Calu3 (cell line): ENCODE measurements at places on chromosomes 4 and X. TPM values are rescaled to one million over a fixed set of nuclear protein-coding genes. Genes with fewer than 3 reads are reported as not detected.
A peak's percentile ranks its signal among the peaks of the same experiment; 100 is the strongest.

GRCh38 chr4:6988016-6988715, 55.0 kb upstream of the TADA2B start:
- no peak for DNase-seq

- no peak for DNase-seq
These were observed 47.9 kb upstream of the CD40LG start for GRCh38 chrX:136600059-136600458.

DNA sequence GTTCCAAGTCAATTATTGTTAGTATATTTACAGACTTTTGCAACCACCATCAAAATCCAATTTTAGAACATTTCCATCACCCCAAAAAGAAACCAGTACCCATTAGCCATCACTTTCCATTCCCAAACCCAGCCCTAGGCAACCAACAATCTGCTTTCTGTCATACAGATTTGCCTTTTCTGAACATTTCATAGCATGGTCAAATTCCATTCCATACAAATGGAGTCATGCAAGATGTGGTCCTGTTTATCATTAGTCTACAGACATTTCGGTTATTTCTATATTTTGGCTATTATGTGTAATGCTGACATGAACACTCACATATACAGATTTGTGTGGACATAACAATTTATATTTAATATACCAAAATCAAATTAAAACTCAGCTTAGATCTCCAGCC, 508.7 kb downstream of the ZNF674 start:
- DNase-seq = no peak

GRCh38 chr4:18518098-18518497, 496.5 kb upstream of the LCORL start:
- no peak for DNase-seq

- DNase-seq = no peak
These were observed 22.9 kb upstream of the NOCT start for GRCh38 chr4:138992676-138993075.

SSX2 gene
- total RNA-seq = not detected in 2 replicates

DNA sequence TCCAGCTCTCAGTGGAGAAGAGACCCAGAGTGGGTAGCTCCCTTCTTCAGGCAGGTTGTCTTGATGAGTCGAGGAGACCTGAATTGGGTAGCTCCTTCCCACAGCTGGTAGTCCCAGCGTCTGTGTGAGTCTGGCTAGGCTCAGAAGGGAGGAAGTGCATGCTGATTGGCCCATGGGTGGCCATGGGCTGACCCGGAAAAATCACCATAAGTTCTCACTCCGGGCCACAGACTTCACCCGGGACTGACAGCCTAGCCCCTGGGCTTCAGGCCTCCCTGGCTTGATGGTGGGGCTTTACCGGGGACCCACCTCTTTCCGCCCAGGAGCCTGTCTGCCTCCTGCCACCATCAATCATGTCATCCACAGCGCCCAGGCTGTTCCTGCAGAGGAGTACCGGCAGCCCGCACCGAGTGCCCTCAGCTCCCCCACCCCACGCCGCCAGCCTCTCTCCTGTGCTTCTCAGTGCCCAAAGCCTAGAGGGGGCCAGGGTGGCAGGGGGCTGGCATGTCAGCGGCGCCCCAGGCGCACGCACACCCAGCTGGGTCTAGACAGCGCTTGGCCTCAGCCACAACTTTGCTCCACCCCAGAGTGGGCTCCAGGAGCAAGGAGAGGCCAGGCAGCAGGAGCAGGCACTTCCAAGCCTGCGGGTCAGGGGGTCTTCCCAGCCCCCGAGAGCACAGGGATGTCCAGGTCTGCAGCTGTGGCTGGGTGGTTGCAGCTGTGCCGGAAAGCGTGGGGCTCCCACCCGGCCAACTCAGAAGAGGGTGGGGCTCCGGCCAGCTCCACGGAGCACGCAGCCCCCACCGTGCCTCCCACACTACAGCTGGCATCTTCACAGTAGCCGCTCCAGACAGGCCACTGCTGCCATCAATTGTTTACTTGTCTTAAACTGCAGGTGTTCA, 16.1 kb upstream of the SAT1 start:
- no peak for DNase-seq

DNA sequence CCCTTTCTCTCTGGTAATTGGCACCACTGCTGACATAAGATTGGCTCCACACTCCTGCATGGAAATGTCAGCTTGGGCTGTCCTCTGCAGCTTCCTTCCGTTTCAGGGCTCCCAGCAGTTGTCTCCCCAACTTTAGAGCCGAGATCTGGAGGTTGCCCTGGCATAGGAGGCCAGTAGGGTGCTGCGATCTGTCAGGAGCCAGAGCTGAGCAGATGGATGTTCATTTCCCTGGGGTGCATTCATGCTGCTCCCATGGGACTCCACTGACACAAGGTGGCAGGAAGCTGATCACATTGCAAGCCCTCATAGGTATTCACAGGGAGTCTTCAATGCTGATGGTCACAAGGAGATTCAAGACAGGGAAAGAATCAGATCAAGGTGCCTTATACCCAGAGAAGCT, 116.6 kb upstream of the RAI2 start:
- no peak for DNase-seq

DNA sequence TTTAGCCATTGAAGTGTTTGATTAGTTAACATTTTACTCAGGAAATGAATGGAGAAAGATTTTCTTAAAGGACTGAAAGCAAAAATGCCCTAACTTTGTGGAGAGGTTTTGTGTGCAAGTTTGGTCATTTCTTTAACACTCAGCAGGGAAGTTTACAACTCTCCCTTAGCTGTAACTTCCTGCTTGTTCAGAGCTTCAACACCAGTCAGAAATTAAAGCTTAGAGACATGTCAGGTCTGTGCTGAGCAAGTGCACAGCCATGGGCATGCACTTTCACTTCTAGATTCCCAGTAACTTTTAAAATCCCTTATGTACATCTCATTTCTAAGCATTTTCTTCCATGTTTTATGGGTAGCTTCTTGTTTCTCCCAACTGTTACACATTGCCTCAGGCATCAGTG, 326.0 kb downstream of the ACTRT1 start:
- DNase-seq = no peak

DNA sequence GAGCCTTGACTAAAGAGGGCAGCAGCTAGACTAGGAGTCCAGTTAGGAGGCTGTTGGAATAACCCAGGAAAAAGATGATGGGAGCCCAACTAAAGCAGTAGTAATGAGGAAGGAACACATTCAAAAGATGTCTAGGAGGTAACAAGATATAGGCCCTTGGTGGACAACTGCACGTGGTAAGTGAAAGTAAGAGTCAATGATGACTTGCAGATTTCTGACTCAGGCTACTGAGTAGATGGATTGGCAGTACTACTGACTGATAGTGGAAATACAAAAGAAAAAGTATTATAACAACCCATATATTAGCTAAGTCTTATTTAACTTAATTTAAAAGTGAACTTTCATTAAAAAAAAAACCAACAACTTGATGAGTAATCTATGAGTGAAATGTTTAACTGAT, 74.0 kb downstream of the PAK3 start:
- no peak for DNase-seq

RAB9B gene
- 1.3 and 1.5 TPM in 2 replicates for total RNA-seq

GPR82 gene
- total RNA-seq = not detected in 2 replicates

DNA sequence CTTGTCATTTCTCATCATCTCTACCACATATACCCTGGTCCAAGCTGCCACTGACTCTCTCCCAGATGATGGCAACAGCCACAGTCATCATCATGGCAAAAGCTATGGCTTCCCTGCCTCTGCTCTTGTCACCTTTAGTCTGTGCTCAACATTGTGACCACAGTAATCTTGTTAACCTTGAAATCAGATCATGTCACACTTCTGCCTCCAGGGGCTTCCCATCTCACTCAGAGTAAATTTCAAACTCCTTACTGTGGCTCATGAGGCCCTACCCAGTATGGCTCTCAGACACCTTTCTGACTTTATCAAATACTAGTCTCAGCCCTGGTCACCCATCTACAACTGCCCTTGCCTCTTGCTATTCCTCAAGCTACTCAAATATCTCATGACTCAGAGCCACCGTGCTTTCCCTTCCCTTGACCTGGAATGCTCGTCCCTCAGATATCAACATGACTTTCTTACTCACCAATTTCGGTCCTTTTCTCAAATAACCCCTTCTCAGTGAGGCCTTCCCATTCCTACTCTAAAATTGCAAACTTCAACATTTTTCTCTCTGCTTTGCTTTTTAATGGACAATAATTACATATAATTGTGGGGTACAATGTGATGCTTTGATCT, 41.1 kb upstream of the STIM2 start:
- no peak for DNase-seq

RAB41 gene
- not detected in 2 replicates for total RNA-seq

USP11 gene
- total RNA-seq = 72.0 and 84.2 TPM in 2 replicates

- DNase-seq = no peak
These were observed 24.1 kb downstream of the NAT8L start for GRCh38 chr4:2083116-2083825.

DNA sequence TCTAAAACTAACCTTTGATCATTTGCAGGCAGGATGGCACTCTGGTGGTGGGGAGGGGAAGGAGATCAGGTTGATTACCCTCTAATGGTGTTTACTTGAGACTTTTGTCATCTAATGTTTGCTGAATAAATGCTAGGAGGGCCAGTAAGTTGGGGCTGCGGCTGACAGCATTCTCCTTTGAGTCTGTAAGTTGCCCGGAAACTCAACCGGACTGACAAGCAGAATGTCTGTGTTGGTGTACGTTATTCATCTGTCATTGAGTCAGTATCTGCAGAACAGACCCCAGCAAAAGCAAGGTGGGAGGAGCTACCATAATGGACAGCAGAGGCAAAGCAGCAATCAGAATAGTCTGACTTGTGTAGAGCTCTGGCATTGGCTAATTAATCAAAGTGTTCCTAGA, 1210.6 kb upstream of the PABPC4L start:
- DNase-seq = no peak

DNA sequence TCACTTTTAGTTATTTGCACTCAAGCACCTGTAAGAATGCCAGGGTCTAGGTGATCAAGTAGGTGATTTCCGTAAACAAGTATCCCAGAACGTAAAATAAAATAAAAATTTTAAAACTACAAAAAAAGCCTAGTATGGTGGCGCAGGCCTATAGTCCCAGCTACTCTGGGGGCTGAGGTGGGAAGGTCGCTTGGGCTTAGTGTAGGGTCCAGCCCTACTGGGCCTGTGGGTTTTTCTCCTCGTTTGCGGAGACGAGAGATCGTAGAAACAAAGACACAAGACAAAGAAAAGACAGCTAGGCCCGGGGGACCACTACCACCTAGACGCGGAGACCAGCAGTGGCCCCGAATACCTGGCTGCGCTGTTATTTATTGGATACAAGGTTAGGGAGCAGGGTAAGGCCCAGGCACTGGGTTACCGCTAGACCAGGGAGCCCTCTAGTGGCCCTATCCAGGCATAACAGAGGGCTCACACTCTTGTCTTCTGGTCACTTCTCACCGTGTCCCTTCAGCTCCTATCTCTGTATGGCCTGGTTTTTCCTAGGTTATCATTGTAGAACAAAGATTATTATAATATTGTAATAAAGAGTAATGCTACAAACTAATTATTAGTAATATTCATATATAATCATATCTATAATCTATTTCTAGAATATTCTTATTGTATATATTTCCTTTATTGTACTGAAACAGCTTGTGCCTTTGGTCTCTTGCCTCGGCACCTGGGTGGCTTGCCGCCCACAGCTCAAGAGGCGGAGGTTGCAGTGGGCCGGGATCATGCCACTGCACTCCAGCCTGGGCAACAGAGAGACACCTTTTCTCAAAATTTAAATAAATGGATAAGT, 38.4 kb downstream of the SAGE1 start:
- peak; percentile 59 for DNase-seq

- DNase-seq = no peak
These were observed 884 bp downstream of the IDH3G start for GRCh38 chrX:153793291-153793690.

- peak; percentile 4 for DNase-seq
These were observed 5.3 kb upstream of the OTC start for GRCh38 chrX:38347136-38347535.

DNA sequence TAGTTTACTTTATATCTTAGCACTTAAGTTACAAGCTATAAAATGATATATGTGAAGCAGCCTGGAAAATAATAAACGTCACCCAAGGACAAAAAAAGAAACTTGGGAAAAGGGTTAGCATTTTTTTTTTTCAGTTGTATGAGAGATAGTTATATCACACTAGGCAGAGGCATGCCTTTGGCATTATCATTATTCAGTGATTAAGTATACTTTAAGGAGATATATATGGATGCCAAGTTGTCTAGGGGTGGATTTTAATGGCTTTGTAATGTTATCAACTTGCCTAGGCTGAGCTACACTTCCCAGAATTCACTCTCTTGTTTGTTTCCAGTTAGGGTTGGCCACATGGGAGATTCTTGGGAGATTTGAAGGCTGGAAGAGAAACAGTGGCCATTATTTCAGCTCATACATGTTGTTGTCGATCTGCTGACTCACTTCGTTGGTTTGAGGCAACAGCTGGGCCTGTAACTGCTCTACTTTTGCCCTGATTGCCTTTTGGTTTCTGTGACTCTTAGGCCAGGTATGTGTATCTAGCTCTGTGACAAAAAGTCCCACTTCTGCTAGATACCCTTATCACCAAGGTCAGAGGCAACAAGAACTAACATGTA, 11.5 kb upstream of the SRPX start:
- no peak for DNase-seq

DNA sequence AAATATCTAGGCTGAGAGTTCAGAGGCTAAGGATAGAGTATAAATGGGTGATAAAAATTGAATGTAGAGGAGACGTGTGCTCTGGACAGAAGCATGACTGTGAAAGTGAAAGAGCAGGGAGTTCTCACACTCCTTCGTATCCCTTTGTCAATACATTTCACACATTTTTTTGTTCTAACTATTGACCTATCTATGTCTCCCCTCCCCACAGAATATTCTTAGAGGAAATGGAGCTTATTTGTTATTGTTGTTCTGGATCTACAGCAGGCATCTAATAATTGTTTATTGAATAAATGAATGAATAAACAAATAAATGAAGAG, 57.6 kb downstream of the ENPEP start:
- DNase-seq = no peak

ARHGEF38 gene
- total RNA-seq = 16.6 and 22.8 TPM in 2 replicates

GRCh38 chr4:27176400-27176799, 315.8 kb downstream of the STIM2 start:
- peak; percentile 53 for DNase-seq

GRCh38 chr4:112002248-112002661, 143.0 kb upstream of the FAM241A start:
- DNase-seq = no peak

DNA sequence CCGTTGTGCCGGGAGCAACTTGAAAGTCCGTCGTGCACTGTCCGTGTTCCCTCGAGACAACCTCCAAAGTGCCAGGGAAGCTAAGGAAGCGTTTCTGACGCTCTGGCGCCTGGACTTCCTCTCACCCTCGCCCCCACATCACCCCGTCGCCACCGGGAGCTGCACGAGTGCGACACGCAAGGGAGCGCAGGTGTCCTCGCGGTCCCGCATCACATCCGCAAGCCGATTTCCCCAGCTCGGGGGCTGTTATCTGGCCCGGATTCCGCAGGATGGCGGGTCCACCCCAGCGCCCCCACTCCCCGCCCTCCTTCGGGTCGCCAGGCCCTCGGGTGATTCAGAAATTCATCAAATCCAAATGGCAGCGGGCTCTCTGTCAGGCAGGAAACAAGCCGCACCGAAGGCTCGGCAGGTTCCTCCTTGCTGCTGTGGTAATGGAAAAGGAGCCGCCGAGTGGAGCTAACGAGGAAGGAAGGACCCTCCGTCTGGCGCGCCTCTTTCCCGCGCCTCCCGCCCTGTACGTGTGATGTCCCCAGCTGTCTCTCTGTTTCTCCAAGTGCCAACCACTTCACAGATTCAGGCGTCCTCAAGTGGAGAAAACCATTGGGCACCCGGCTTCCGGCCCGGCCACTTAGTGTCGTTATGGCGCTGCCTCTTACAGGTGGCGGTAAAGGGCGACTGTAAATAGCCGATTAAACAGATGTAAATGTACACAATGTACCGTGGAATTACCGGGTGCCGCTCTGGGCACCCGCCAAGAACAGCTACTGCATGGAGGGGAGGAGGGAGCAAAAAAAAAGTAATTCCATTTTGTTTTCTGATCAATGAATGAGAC, 921 bp upstream of the SETD7 start:
- peak; percentile 42 for DNase-seq
